Chondrocyte (in vitro differentiated cells): ENCODE measurements at places on chromosomes 4 and X.

GRCh38 chr4:117550085-117550484, 464.7 kb upstream of the TRAM1L1 start:
- no peak for DNase-seq

DNA sequence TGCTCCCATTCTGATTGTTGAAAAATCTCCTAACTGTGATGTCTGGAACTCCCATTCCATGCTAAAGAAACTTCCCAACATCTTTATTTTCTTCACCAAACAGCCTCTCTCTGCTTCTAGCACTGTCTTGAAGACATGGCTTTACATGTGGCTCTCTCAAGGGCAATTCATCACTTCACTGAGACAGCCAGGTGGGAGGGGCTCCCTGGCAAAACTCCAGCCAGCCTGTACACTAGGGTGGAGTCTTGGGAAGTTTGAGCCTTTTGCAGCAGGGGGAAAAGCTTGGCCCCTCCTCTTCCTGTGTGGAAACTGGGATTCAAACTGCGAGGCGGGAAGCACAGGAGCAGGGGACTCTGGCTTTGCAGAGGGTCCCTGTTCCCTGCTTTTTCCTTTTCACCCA, 130.5 kb upstream of the TTC29 start:
- DNase-seq, result no peak

- no peak for DNase-seq
Measured at GRCh38 chr4:36322921-36323354, 41.5 kb downstream of the DTHD1 start.

GRCh38 chrX:152819732-152820131, 10.8 kb downstream of the CETN2 start:
- no peak for DNase-seq

- no peak for DNase-seq
Measured at GRCh38 chr4:66489370-66489769, 819.1 kb upstream of the EPHA5 start.

DNA sequence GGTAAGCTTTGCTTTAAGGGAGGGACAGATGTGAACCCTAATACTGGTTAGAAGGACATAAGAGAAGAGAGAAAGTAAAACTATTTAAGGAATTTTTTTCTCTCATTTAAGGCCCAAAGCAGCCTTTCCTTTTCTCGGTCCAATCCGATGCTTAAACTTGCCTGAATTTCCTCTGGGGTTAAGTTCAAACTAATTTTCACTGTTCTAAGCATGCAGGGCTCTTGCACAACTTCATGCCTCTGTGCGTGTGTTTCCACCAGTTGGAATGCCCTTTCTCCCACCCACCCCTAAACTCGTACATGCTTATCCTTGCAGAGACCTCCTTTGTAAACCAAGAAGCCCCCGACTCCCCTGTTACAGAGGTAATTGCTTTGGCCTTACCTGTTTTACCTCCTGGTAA, 204.7 kb downstream of the CBR4 start:
- DNase-seq, result no peak

DNA sequence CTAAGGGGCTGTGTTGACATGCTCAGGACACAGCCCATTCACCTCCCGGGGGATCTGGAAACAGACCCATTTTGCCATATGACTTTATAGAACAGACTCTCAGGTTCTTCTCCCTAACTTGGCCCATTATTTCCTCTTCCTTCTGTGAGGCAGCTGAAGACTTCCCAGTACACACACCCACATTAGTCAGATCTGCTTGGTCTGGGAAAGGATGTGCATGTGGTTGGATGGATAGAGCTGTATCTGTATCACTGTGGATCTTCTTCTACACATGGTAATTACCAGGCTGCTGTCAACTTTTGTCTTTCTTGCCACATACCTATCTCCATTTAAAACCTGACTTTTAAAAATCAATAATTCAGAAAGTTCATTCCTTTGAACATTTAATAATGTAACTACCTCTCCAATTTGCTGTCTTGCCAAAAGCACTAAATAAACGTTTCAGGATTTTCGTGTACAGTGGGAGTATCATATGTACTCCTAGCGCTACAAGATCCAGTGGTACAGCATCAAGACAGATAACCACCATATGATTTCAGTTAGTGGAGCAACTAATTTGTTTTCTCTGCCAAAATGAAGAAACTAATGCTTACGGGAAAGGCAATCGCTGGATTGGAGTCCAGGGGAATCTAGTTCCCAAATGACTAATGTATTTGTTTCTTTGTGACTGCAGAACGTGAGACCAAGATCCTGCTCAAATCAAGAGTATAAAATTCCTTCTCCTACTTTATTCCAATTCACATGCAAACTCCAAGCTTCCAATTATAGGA, 134.1 kb upstream of the MAP3K15 start:
- no peak for DNase-seq
